Fibroblast of skin of right biceps (primary cell): ENCODE measurements at places on chromosomes 2 and 18.

DNA sequence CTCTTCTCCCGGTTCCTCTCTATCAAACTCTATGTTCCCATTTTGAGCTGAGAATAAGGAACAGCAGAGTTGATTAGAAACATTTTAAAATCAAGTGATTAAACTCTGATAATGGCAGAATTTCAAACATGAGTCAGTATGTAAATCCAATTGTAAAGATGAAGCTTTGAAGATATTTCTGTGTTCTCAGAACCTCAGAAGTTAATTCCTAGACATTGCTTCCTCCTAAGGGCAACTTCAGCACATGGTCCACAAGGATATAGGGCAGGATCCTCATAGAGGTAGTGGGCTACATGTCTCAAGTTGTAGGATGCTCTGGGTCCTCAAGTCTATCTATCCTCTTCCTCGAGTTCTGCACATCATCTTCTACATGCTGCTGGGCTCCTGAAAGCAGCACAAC, 46.3 kb downstream of the QPCT start:
- no peak for DNase-seq

GRCh38 chr2:171157109-171157500, 3.6 kb downstream of the TLK1 start:
- no peak for DNase-seq

DNA sequence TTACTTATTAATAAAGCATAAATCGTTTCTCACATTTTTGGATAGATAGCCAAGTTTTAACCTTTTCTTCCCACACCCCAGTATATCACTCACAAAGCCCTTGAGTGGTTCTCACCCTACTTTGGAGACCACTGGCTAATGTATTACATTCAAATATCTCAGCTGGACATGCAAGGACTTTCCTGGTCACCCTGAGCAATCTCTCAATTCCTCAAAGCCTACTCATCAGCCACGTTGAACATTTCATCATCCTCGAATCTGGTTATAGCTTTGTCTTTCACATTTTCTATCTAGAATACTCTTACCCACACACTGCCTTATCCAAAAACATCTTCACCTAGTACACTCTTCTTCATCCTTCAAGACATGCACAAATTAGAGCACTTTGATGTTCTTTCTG, 71.1 kb upstream of the MAPRE2 start:
- peak; percentile 36 for DNase-seq

- DNase-seq = no peak
Observed at GRCh38 chr18:808502-808901, 3.5 kb downstream of the YES1 start.

DNA sequence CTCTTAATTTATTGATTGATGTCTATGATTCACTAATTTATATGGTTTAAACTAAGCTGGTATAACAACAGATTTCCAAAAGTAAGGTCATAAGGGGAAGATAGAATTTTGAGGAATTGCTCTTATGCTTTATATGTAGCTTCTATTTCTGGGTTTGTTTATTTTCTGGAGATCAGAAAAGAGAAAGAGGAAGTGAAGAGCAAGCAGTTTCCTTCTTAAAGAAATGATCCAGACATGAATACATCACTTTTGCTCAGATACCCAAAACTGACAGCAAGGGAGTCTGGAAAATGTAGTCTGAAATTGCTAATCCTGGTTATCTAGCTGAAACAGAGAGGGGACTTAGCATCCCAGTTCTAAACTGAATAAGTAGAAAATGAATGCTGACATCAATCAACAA, 912.5 kb upstream of the CRIM1 start:
- no peak for DNase-seq

DNA sequence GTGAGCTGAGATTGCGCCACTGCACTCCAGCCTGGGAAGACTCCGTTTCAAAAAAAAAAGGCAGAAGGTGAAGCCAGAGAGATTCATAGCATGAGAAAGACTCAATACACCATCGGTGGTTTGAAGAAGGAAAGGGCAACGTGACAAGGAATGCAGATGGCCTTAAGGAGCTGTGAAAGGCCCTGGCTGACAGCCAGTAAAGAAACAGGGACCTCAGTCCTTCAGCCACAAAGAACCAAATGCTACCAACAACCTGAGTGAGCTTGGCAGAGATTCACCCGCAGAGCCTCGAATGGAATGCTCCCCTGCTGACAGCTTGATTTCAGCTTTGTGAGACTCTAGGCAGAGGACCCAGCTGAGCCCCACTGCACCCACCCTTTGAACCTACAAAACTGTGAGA, 154.9 kb upstream of the NDUFV2 start:
- DNase-seq = peak; percentile 84

DNA sequence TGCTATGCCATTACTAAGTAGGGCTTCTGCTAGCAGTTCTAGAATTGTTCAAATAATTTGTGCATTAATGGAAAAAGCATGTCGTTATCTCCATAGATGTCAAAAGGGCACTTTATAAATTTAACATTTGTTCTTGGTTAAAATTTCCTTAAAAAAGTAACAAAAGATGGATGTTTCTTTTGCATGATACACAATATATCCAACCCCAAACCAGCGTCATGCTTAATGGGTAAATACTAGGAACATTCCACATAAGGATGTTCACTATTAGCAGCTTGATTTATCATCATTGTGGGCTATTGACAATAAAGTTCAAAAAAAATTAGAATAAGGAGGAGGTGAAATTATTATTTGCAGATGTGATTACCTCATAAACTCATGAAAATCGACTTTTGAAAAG, 79.7 kb downstream of the GREB1L start:
- peak; percentile 7 for DNase-seq

- DNase-seq = peak; percentile 26
Observed at GRCh38 chr18:36899289-36899688, 70.4 kb downstream of the KIAA1328 start.

DNA sequence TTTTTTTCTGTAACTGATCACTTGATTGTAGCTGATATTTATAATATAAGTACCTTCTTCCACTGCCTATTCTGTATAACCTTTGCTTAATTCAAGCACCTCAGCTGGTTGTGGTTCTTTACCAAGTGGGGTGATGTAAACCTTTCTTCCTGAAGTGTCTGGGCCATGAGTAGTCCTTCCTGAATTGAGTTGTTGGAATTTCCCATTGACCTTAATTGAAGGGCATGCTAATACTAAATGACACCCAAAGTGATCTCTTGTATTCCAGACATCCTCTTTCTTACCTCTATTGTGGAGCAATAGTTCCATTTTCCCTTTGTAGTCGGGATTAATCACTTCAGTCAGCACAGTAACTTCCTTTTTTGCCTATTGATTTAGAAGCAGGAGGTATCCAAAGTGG, 1496.8 kb upstream of the CELF4 start:
- no peak for DNase-seq

GRCh38 chr2:101692766-101693165, 4.7 kb upstream of the MAP4K4 start:
- no peak for DNase-seq

- DNase-seq = no peak
Observed at GRCh38 chr2:231604101-231604684, 11.5 kb downstream of the TEX44 start.
